ENCODE measurements at places on chromosomes 4 and X. TPM values are rescaled to one million over a fixed set of nuclear protein-coding genes. Genes with fewer than 3 reads are reported as not detected.

The PPARGC1A gene
- total RNA-seq, result not detected

The PAK3 gene
- 0.20 TPM for total RNA-seq

The L1CAM gene
- total RNA-seq, result 9.7 TPM

The RHOXF2 gene
- not detected for total RNA-seq

The RPS6KA3 gene
- total RNA-seq, result 82.9 TPM

The SYNPO2 gene
- total RNA-seq, result 0.93 TPM

The HTN1 gene
- total RNA-seq, result not detected

The RASL11B gene
- 0.17 TPM for total RNA-seq

The TMPRSS11F gene
- not detected for total RNA-seq

The RBM41 gene
- 17.5 TPM for total RNA-seq

The AREG gene
- 0.27 TPM for total RNA-seq
